ENCODE measurements at places on chromosomes 5 and 9.

GRCh38 chr5:148962761-148963324 is 100.0 kb downstream of the SH3TC2 start:
- DNase-seq = no peak

- DNase-seq = no peak
Observed at GRCh38 chr9:82581935-82582334, 481.0 kb downstream of the RASEF start.

- DNase-seq = no peak
Observed at GRCh38 chr9:17318821-17319320, 184.0 kb downstream of the CNTLN start.

DNA sequence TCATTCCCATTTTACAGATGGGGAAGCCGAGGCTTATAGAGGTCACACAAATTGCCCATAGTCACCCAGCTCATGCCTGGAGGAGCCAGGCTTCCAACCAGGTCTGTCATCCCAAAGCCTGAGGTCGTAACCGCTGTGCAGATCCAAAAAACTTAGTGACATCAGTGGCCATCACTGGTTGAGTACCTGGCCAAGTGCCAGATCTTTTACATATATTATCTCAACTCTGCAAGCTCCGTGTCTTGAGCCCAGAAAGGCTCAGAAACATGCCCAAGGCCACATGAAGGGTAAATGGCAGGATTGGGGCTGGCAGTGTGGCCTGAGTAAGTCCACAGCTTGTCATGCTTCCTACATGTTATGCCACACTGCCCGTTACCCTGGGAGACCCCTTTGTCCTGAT is 13.5 kb downstream of the CFAP77 start:
- no peak for DNase-seq

GRCh38 chr5:105565531-105565930 is 2002.9 kb upstream of the NUDT12 start:
- no peak for DNase-seq

GRCh38 chr9:99169982-99170761 is 51.6 kb downstream of the ALG2 start:
- DNase-seq = no peak

Measured in omental fat pad (tissue), 4 donors.